ENCODE measurements at places on chromosomes 3 and 15. TPM values are rescaled to one million over a fixed set of nuclear protein-coding genes. Genes with fewer than 3 reads are reported as not detected.

Gene PPP1R14D
- polyA plus RNA-seq, result 1.2 TPM

Gene KIF15
- 0.67 TPM for polyA plus RNA-seq

Gene STAC
- polyA plus RNA-seq, result 0.08 TPM

Gene OR5K2
- not detected for polyA plus RNA-seq

Gene FOXL2NB
- polyA plus RNA-seq, result not detected

Gene CCR9
- not detected for polyA plus RNA-seq

Gene TRPM1
- polyA plus RNA-seq, result 1.5 TPM

Gene ABI3BP
- polyA plus RNA-seq, result 16.1 TPM

Gene CPLX3
- polyA plus RNA-seq, result not detected

Gene CELSR3
- 0.48 TPM for polyA plus RNA-seq

Gene ATP8B4
- 7.3 TPM for polyA plus RNA-seq

Gene GOLGA8G
- polyA plus RNA-seq, result not detected

Gene ADAMTS9
- polyA plus RNA-seq, result 8.3 TPM

Gene CPNE4
- polyA plus RNA-seq, result 0.01 TPM

Gene ITIH4
- 21.1 TPM for polyA plus RNA-seq

Gene SAMMSON
- polyA plus RNA-seq, result not detected

Gene ZNF660
- polyA plus RNA-seq, result 0.70 TPM

Gene WDR93
- 0.18 TPM for polyA plus RNA-seq

Gene SPINK8
- not detected for polyA plus RNA-seq

Gene GSK3B
- polyA plus RNA-seq, result 6.3 TPM

Gene ATP2B2
- polyA plus RNA-seq, result 0.02 TPM

Gene MUSTN1
- polyA plus RNA-seq, result 129 TPM

Gene HLTF
- 4.7 TPM for polyA plus RNA-seq

Gene ACTC1
- polyA plus RNA-seq, result 20.1 TPM

Gene SMAD6
- polyA plus RNA-seq, result 3.6 TPM

Gene CD200
- 25.7 TPM for polyA plus RNA-seq

Gene XCR1
- polyA plus RNA-seq, result 0.06 TPM

Data from adipose tissue (tissue), 3 donors.